H1 (cell line): ENCODE measurements at places on chromosomes 11 and 22.

DNA sequence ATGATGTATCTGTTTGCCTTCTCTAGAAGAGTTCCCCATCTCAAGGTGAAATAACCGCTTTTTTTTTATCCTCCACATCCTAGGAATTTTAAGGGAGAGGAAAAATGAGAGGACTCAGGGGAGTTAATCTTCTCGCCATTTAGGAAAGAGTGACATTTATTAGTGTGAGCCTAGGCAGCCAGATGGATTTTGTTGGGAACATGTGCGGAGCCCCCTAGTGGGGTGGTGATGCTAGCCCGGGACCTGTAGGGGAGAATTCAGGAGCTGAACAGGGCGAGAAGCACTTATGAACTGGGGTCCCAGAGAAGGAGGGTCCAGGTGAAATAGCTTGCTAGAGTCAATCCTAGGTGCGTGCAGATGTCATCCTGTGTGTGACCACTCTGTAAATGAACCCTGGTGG, 10.7 kb downstream of the IL17RA start:
- no peak for DNase-seq

GRCh38 chr11:127055236-127055635, 54.7 kb upstream of the KIRREL3 start:
- no peak for DNase-seq

DNA sequence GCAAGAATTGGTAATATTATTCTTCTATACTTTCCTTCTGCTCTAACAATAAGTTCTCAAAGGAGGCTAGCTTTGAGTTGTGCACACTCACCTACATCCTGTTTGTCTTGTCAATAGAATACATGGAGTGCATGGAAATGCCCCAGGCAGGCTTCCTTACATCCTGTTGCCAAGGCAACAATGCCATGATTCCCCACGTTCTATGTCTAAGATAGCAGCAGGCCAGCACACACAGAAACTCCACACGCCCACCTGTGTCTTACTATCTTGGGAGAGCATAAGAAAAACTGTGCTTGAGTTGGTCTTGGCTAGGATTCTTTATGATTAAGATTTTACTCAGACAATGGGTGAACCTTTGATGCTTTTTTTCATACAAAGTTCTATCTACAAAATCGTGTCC, 379.2 kb downstream of the AASDHPPT start:
- DNase-seq: no peak

- no peak for DNase-seq
These were observed 90.1 kb upstream of the B3GAT1 start for GRCh38 chr11:134502153-134502550.

GRCh38 chr11:66457826-66458225, 8.9 kb upstream of the PELI3 start:
- no peak for DNase-seq

- DNase-seq: no peak
These were observed 30.2 kb upstream of the FBXO3 start for GRCh38 chr11:33804471-33804870.
